Smooth muscle cell of the umbilical artery (primary cell): ENCODE measurements at places on chromosomes 4 and X. TPM values are rescaled to one million over a fixed set of nuclear protein-coding genes. Genes with fewer than 3 reads are reported as not detected.

Gene N4BP2
- 4.8 and 7.8 TPM in 2 replicates for total RNA-seq

Gene LIMCH1
- total RNA-seq, result 151 and 156 TPM in 2 replicates

Gene GAGE12C
- not detected in 2 replicates for total RNA-seq

Gene SLC34A2
- not detected in 2 replicates for total RNA-seq

Gene SUPT20HL2
- total RNA-seq, result 0.28 TPM in 1 of 2 replicates, not detected in the other
